ENCODE measurements at places on chromosomes 6 and 20.
A peak's percentile ranks its signal among the peaks of the same experiment; 100 is the strongest.

GRCh38 chr6:94245395-94245794 lies 826.0 kb upstream of the EPHA7 start:
- H3K36me3 ChIP-seq: no peaks in the 10 kb centered on the region
- no peaks in the 10 kb centered on the region for H3K27me3 ChIP-seq
- H3K4me1 ChIP-seq: no peaks in the 10 kb centered on the region
- no peak overlapping the region for H3K4me3 ChIP-seq
- no peak overlapping the region for H3K27ac ChIP-seq

DNA sequence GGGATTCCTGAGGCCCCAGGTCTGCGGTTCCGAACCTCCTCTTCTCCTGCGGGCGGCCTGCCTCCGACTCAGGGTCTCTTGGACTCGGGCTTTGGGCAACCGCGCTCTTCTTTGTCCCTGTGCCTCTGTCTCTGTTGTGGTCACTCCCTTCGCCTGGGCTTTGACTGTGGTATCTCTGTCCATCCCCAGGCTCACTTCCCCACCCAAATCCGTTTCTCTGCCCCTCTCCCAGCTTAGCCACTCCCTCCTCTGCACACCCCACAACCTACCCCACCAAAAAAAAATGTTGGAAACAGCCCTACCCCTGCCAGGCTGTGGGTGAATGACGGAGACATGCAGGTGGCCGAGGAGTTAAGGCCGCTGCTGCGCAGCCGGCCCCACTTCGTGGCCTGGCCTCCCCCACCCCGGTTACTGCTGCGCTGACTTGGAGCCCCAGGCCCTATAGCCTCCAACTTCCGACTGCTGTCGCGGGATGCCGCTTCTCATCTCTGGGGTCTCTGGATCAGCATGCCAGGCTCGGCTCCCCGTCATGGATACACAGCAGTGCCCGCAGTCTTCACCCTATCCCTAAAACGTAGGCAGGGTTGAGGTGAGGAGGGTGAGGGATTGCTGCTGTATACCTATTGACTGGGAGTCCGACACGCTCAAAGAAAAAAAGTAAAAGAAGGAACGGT lies 2.7 kb upstream of the MAFB start:
- H3K27me3 ChIP-seq: peaks cover 9% of the 10 kb centered on the region
- H3K4me3 ChIP-seq: no peak overlapping the region
- peaks cover 25% of the 10 kb centered on the region for H3K4me1 ChIP-seq
- H3K27ac ChIP-seq: no peak overlapping the region

- DNase-seq: no peak
- H3K4me3 ChIP-seq: no peak overlapping the region
- peaks cover 59% of the 10 kb centered on the region for H3K36me3 ChIP-seq
- no peak overlapping the region for H3K27ac ChIP-seq
- no peaks in the 10 kb centered on the region for H3K4me1 ChIP-seq
Measured at GRCh38 chr6:158789115-158789917, 29.9 kb downstream of the EZR start.

DNA sequence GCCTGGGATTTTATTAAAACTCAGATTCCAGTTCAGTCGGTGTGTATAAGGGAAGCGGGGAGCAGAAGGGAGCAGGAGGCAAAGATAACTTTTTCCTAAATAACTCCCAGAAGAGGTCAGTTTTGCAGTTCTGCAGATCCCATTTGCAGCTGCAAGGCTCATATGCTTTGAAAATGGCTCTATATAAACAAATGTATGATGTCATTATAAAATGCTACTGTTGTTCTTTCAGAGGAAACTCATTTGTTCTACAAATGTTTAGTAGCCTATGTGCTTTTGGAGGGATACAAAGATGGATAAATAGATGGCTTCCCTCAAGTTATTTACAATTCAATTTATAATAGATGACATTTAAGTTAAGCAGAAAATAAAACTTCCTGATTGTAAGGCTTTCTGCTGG lies 29.2 kb upstream of the DSP start:
- H3K4me1 ChIP-seq: no peaks in the 10 kb centered on the region
- DNase-seq: no peak
- peaks cover 32% of the 10 kb centered on the region for H3K27me3 ChIP-seq
- no peaks in the 10 kb centered on the region for H3K36me3 ChIP-seq
- no peak overlapping the region for H3K4me3 ChIP-seq
- no peak overlapping the region for H3K27ac ChIP-seq

DNA sequence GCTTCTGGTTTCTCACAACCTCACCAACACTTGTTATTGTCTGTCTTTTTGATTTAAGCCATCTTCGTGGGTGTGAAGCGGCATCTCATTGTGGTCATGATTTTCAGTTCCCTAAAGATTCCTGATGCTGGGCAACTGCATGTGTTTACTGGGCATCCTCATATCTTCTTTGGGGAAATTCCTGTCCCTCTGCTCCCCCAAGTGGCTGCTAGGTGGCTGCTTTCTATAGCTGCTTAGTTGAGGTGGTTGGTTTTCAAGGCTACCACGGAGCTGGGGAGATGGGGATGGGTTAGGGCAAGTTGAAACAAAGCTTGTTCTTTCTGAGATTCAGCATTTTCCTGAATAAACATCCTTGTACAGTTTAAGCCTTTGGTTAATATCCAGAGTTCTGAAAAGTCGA lies 403.9 kb upstream of the SULF2 start:
- H3K27me3 ChIP-seq: no peaks in the 10 kb centered on the region
- no peaks in the 10 kb centered on the region for H3K36me3 ChIP-seq
- H3K4me1 ChIP-seq: no peaks in the 10 kb centered on the region
- no peak overlapping the region for H3K27ac ChIP-seq
- peak; percentile 11 for DNase-seq

DNA sequence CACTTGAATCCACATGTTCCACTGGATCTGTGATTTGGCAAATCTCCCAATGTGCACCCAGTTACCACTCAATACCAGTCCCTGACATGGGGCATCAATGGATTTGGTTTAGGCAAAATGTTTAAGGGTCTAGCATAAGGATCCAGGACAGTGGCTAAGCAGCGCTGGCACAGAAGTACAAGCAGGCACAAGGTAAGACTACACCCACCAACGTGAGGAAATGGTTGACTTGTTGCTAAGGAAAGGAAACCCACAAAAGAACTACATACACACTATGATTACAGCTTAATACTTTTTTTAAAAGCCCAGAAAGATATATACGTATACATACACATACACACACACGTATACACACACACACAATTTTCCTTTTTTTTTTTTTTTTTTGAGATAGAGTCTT lies 79.0 kb downstream of the DNAAF9 start:
- no peak overlapping the region for H3K27ac ChIP-seq
- no peaks in the 10 kb centered on the region for H3K27me3 ChIP-seq
- no peak overlapping the region for H3K4me3 ChIP-seq
- H3K36me3 ChIP-seq: no peaks in the 10 kb centered on the region
- DNase-seq: no peak
- H3K4me1 ChIP-seq: no peaks in the 10 kb centered on the region

DNA sequence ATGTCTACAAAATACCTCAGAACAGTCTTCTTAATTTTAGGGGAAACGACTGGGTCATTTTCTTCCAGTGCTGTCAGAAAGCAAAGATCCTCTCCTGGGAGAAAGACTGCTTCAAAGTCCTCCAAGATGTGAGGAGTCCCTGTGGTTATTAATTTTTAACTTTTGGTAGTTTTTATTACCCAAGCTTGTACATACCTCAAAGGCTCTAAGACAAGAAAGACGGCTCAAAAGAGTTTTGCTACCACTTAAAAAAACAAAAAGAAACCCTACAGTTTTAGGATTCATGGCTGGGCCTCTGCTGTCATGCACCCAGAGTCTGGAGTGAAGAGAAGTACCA lies 56.1 kb upstream of the APCDD1L start:
- H3K4me3 ChIP-seq: no peak overlapping the region
- H3K27me3 ChIP-seq: peaks cover 61% of the 10 kb centered on the region
- H3K4me1 ChIP-seq: no peaks in the 10 kb centered on the region
- no peaks in the 10 kb centered on the region for H3K36me3 ChIP-seq

GRCh38 chr20:16293590-16293989 lies 279.7 kb downstream of the KIF16B start:
- H3K36me3 ChIP-seq: no peaks in the 10 kb centered on the region
- no peaks in the 10 kb centered on the region for H3K4me1 ChIP-seq
- no peak for DNase-seq
- no peak overlapping the region for H3K27ac ChIP-seq
- H3K4me3 ChIP-seq: no peak overlapping the region

DNA sequence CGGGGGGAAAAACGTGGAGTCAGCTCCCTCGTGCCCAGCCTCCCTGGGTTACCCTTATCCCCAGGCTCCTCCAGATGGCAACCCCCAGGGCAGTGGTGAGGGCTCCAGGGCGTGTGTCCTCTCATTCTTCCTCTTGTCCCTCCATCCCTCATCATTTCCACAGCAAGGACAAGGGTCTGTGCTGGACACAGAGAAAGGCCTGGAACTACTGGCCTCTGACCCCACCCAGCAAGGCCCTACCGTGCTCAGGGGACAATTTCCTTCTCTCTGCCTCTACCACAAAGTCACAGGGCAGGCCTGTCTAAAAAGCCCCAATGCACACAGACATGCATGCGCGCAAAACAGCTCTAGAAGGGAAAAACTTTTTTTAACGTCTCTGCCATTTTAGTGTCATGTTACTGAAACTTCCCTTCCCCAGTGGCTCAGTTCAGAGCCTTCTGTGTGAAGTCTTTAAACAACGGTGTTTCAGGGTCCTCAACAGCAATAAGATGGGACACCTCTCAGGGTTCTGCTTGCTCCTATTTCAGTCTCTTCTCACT lies 1.1 kb upstream of the SLC35B2 start:
- DNase-seq: no peak
- peaks cover 75% of the 10 kb centered on the region for H3K36me3 ChIP-seq
- peak overlapping the region; percentile 93 for H3K27ac ChIP-seq
- no peaks in the 10 kb centered on the region for H3K27me3 ChIP-seq

DNA sequence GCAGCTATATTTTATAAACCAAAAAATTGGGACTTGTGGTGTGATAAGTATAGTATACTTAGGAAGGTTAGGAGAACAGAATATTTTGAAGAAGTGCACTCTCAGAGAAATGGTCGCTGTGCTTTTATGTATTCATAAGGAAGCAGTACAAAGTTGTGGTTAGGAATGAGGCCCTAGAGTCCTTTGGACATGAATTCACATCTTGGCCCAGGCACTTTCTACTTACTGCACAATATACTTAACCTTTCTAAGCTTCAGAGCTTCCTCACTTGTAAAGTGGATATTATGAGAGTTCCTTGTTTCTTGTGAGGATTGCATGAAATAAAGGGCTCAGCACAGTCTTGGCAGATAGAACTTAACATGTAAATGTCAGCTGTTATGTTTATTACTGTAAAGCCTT lies 21.0 kb upstream of the SERINC3 start:
- H3K36me3 ChIP-seq: no peaks in the 10 kb centered on the region
- no peak overlapping the region for H3K27ac ChIP-seq
- no peak for DNase-seq
- no peaks in the 10 kb centered on the region for H3K27me3 ChIP-seq
- H3K4me1 ChIP-seq: peaks cover 14% of the 10 kb centered on the region

DNA sequence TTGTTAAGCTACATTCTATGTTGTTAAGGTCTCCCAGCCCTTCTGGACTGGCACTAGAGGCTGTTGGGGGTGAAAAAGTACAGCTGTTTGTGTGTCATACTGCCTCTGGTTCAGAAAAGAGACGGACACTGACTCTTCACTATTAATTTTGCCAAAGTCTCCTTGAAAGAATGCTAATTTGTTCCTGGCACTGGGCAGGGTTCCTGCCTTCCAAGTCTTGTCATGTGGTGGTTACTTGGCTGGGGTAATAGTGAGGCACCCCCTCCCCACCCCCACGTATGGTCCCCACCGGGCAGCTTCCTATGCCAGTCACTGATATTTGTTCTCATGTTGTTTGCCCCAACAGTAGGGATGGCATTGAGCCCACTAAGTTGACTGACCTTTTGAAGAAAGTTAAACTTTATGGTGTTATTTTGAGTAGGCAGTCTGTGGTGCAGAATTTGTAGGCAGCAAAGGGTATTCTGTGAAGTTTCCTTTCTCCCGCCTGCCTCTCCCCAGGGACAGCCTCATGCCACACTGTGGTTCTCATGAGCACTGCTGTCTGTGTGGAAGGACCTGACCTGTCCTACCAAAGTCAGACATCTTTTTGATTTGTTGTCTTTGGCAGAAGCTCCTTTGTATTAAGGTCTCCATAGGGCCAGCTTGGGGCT lies 8.7 kb downstream of the CDS2 start:
- 0 out of 3 replicates have a peak, but pooled peaks cover 4% of the 10 kb centered on the region for H3K4me1 ChIP-seq
- no peak overlapping the region for H3K27ac ChIP-seq
- DNase-seq: no peak
- H3K4me3 ChIP-seq: no peak overlapping the region
- H3K36me3 ChIP-seq: no peaks in the 10 kb centered on the region
- H3K27me3 ChIP-seq: no peaks in the 10 kb centered on the region

- H3K4me1 ChIP-seq: no peaks in the 10 kb centered on the region
- H3K27ac ChIP-seq: no peak overlapping the region
- peaks cover 10% of the 10 kb centered on the region for H3K27me3 ChIP-seq
- no peaks in the 10 kb centered on the region for H3K36me3 ChIP-seq
Measured at GRCh38 chr20:57158474-57158873, 108.0 kb downstream of the BMP7 start.
